Activated gamma-delta T cell treated with anti-CD3 and anti-CD28 coated beads, Interleukin-2, amount 50 U/mL, for 16 hours (primary cell): ENCODE measurements at places on chromosomes 6 and 20.

DNA sequence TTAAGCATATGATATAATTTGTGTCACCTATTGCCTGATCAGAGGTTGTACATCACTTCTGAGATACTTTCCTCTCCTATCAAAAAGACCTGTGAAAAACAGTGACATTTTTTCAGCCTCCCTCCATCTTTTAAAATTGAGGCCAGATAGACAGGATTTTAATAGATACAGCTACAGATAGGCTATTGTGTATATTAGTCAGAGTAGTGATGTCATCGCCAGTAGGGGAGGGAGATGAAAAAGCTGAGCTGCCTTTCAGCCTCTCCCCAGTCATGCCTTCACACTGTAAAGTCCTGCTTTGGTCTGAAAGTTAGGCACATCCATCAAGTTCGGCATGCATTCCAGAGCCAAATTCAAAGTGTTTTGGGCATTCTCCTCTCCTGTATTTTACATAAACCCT is 7.9 kb upstream of the PABPC1L start:
- no peak for DNase-seq

GRCh38 chr6:24157886-24158285 is 31.9 kb downstream of the NRSN1 start:
- no peak for DNase-seq

DNA sequence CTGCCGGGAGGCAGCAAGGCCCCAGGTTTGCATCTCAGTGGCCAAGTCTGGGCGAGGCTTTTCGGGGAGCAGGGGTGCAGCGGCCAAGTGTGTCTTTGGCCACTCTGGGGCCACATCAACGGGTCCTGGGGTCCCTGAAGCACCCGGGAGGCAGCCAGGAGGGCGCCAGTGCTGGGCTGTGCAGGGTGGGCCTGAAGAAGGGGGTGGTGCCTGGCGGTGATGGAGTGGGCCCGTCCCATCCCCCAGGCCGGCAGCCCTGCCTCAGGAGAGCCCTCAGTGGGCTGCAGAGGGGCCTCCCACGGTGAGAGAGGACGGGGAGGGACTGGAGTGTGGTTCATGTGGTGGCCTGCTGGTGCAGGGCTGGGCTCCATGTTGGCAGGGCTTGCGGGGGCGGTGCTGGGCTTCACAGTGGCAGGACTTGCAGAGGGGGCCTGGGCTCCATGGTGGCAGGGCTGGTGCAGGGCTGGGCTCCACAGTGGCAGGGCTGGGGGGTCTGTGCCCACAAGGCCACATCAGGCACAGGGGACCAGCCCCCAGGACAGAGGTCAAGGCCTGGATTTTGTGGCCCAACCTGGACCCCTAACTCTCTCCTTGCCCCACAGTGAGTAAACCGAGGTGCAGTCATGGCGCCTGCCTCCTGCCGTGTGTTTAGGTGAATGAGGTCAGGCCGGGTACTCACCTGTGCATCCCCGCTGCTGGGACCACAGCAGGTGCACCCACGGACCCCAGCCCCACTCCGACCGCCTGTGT is 10.5 kb upstream of the BHLHE23 start:
- DNase-seq, result no peak

DNA sequence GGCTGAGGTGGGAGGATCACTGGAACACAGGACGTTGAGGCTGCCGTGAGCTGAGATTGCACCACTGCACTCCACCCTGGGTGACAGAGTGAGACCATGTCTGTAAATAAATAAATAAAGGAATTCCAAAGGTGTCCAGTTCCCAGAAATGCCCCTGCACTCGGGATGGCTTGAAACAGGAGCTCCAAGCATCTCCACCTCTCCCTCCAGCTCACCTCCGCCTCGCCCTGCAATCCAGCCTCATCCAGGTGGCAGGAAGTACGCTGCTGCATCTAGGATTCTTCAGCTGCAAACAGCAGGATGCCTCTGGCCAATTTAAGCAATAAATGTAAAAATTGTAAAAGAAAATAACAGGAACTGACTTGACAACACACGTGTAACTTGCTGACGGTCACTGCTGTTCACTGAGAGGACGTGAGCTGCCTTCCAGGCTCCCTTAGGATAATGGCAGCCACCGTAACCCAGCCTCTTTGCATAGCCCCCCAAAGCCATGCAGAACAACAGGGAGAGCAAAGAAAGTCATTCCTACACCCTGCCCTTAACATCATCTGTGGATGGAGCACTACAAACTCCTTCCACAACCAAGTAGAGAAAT is 11.4 kb upstream of the GRM4 start:
- DNase-seq, result no peak

- no peak for DNase-seq
Observed at GRCh38 chr6:157215717-157216116, 107.6 kb downstream of the TMEM242 start.

GRCh38 chr6:144083172-144083571 is 12.2 kb downstream of the SF3B5 start:
- DNase-seq, result no peak

GRCh38 chr6:31087494-31088089 is 24.8 kb downstream of the C6orf15 start:
- peak; percentile 80 for DNase-seq

DNA sequence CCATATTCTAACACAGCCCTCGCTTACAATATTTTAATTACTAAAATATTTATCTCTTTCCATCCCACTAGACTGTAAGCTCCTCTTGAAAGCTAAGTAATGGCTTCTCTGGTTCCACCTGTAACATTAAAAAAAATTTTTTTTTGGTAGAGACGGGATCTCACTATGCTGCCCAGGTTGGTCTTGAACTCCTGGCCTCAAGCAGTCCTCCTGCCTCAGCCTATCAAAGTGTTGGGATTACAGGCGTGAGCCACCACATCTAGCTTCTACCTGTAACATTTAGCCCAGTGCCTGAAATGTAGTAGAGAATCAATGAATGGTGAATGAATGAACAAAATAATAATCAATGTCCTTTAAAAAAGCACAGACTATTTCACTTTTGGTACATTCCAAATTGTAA is 28.8 kb downstream of the DEK start:
- no peak for DNase-seq

DNA sequence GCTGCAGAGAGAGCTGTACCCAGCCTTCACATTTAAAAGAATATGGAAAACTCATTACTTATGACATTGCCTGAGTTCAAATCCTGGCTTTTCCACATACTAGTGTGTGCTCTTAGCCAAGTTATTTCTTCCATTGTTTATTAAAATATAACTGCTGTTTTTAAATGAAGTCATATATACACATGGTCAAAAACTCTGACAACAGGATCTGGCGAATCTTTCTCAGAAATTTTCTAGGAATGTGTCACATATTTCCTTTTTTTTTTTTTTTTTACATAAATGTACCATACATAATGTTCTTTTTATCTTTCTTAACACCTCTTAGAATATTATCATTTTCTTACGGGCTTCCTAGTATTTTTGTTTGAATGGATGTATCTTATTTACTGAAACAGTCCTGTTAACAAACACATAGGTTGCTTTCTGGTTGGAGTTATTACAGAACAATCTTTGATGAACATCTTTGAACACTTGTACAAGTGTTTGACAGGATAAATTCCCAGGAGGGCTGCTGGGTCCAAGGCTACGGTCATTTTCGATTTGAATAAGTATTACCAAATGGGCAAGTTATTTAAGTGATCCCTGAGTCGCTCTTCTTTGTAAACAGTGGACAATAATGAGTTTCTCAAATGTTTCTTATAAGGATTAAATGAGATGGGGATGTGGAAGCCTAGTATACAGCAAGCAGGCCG is 1.6 kb upstream of the SNX9 start:
- DNase-seq, result no peak

GRCh38 chr6:111517965-111518364 is 34.9 kb upstream of the REV3L start:
- no peak for DNase-seq

DNA sequence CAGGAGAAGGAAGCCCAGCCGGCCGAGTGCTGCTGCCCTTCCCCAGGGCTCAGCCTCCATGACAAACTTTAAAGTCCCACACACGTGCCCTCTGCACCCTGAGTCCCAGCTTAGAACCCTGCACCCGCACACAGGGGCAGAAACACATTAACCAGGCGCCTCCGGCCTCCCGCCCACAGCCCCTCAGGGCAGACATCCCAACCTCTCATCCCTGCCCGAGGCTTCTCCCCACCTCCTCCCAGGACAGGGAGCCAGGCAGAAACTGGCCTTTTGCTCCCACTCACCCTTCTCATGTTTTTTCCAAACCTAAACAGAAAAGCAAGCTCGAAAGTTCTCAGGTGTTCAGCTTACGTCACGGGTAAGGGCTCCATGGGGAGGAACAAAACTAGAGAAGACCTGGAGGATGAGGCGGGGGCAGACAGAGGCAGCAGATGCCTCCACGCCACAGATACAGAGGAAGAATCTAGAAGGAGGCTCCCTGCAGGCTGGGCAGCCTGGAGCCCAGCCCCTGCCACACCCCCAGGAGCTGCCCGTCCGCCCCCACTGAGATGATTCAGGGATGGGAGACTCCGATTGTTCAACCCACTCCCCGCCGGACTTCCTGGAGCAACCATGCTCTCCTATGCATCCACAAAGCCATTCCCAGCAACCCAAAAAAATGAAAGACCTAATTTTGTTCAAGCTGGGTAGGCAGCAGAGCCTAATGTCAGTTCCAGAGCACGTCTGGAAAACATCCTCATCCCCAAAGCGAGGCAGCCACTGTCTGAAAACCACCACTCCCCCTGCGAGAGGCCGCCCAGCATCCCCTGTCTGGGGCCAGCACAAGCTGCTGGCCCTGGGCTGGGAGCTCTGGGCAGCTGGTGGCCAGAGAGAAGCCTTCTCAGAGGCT is 8.8 kb downstream of the KCNQ2 start:
- DNase-seq, result no peak

DNA sequence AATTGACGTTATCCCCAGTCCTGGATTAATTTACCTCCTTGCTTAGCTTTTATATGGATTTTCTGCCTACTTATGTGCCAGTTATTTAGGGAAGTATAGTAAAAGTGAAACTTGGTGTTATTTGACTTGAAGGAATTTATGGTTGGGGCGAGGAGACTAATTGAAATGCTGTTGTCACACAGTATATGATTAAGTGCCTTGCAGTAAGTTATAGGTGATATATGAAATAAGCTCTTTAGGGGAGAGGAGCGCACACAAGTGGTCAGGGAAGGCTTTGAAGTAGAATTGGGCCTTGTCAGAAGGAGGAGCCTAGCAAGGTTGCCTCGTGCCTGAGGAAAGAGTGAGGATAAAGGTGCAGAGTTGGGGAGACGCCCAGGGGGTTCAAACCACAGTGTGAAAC is 20.5 kb downstream of the NCOA7 start:
- no peak for DNase-seq

GRCh38 chr20:44736170-44737021 is 9.3 kb upstream of the KCNK15 start:
- no peak for DNase-seq

DNA sequence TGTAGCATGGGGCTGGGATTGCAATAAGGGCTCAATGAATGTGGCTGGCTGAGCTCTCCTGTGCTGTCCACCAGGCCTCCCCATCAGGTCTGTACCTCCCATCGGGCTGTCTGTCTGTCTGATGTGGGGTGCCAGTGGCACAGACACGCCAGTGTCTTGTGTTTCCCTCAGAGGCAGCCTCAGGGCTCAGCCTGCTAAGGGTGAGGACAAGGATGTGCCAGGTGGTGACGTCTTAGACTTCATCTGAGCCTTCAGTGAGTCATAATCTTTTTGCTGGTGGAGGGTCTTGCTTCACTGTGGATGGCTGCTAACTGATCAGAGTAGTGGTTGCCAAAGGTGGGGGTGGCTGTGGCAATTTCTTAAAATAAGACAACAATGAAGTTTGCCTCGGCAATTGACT is 194.7 kb downstream of the NRN1 start:
- no peak for DNase-seq

- DNase-seq, result no peak
Observed at GRCh38 chr20:32823737-32824588, 4.2 kb downstream of the MAPRE1 start.

- DNase-seq, result no peak
Observed at GRCh38 chr6:22271081-22271480, 25.8 kb downstream of the PRL start.

DNA sequence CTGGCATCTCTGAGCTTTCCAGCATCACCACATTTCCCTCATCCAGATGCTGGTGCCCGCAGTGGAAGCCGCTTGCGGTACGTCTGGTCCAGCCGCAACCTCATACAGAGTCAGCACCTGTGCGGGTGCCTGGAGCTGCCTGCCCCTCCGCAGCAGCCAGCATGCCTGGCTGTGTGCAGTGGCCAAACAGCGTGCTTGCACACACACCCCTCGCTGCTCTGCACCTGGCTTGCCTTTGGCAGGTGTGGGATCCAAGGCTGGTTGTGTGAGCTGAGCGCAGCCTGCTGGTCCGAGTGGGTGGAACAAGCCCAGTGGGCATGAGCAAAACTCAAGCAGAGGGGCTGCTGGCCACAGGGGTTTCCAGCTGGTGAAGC is 3.1 kb upstream of the HINT3 start:
- DNase-seq, result no peak

- DNase-seq, result no peak
Observed at GRCh38 chr20:4729265-4729664, 7.6 kb downstream of the PRND start.

DNA sequence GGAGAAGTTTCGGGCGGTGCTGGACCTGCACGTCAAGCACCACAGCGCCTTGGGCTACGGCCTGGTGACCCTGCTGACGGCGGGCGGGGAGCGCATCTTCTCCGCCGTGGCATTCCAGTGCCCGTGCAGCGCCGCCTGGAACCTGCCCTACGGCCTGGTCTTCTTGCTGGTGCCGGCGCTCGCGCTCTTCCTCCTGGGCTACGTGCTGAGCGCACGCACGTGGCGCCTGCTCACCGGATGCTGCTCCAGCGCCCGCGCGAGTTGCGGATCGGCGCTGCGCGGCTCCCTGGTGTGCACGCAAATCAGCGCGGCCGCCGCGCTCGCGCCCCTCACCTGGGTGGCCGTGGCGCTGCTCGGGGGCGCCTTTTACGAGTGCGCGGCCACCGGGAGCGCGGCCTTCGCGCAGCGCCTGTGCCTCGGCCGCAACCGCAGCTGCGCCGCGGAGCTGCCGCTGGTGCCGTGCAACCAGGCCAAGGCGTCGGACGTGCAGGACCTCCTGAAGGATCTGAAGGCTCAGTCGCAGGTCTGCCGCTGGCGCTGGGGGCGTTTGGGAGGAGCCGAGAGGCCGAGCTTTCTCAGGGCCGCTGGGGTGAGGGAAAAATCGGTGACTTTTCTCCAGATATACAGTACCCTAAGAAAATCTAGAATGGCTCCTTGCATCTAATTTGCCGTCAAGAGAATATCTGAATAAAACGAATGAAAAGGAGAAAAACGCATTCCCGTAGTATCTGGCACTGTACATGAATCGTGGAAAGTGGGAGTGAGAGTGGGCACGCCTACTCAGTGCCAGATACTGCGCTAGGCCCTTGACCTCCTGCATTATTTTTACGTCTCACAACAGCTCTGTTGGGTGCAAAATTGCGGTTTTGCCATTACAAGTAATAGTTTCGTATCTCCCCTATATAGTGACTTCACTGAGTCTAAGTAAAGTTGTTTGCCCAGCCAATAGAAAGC is 1.0 kb downstream of the CALHM6 start:
- DNase-seq, result peak; percentile 29

DNA sequence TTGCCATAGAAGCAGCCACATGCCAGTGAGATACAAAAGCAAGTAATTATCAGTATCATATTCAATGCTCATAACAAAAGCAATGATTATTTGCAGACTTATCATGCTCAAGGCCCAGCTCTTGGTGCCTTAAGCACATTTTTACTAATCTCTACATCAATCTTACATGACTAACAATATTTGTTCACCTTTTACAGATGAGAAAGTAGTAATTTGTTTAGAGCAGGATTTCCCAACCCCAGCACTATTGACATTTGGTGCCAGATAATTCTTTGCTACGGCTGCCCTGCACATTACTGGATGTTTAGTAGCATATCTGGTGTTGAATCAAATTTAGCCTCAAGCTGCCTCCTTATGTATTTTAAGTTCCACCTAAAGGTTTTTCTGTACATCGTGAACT is 19.0 kb upstream of the DOK5 start:
- DNase-seq, result no peak

GRCh38 chr6:87656857-87657256 is 45.2 kb downstream of the AKIRIN2 start:
- no peak for DNase-seq
